Aorta (tissue), 5 donors: ENCODE measurements at places on chromosomes 1 and 21. TPM values are rescaled to one million over a fixed set of nuclear protein-coding genes. Genes with fewer than 3 reads are reported as not detected.

DNA sequence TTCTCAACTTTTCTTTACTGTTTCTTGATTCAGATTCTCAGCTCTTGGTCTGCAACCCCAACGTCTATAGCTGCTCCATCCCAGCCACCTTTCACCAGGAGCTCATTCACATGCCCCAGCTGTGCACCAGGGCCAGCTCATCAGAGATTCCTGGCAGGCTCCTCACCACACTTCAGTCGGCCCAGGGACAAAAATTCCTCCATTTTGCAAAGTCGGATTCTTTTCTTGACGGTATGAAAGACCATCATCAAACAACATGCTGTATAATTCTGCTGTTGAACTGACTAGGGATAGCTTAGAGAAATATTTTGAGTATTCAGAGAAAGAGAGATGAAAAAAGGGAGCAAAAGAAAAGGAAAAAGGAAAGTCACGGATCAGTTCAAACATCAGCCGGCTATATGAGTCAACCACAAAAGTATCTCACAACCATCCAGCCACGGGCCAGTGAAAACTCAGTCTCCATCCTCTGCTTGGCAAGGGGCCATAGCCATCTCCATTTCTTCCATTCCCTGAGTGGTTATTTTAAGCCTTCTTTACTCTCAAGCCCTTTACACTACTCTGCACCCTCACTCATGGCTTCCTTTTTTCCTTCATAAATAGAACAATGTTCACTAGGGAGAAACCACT lies 14.1 kb downstream of the DNASE2B start:
- no peaks in the 10 kb centered on the region for H3K36me3 ChIP-seq
- no peaks in the 10 kb centered on the region for H3K4me1 ChIP-seq
- no peak overlapping the region for H3K4me3 ChIP-seq
- no peak for DNase-seq
- H3K27ac ChIP-seq: no peak overlapping the region
- H3K27me3 ChIP-seq: no peaks in the 10 kb centered on the region

DNA sequence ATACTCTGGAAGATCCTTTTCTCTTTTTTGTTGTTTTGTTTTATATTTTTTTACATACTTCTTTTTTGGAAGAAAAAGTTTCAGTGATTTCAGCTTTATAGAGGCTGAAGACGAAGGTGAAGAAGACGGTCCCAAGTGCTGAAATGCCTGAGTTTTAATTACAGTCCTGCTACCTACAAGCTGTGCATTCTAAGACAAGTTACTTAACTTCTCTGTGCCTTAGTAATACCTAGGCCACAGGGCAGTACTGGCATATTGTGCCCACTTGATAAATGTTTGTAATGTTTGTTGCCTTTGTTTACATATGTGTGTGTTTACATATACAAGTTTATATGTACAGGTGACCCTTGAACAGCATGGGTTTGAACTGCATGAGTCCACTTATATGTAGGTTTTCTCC lies 56.3 kb upstream of the ANGPTL3 start:
- no peak overlapping the region for H3K27ac ChIP-seq
- H3K36me3 ChIP-seq: no peaks in the 10 kb centered on the region
- no peaks in the 10 kb centered on the region for H3K4me1 ChIP-seq
- H3K27me3 ChIP-seq: no peaks in the 10 kb centered on the region
- no peak for DNase-seq

DNA sequence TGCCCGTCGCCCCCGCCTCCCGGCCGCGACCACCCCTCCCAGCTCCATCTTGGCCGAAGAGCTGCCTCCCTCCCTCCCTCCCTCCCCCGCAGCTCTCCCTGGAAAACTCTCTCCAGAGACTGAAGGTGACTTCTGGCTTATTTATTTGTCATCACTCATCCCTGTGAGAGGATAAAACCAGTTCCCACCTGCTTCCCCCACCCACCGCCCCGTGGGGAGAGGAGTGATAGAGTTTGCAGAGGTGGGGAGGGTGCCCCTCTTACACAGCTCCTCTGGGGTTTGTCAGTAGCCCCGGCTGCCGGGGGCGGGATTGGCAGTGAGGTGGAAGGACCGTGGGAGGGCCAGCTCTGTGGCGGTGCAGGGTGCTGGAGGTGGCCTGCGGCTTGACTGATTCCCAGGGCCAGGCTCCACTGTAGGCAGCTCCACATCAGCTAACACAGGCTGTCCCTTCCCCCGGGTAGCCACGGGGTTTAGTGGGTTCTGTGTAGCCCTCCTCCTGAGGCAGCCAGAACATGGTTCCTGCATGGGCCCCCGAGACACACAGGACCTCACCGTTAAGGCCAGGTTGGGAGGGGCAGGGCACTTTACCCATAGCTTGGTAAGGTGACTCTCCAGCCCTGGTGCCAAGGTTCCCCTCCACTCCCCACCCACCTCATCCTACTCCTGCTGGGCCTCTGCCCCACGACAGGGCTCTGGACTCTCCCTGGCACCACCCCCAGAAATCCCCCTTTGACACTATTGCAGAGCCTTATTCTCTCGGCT lies 62.2 kb downstream of the ELK4 start:
- H3K36me3 ChIP-seq: no peaks in the 10 kb centered on the region
- DNase-seq: no peak
- H3K4me3 ChIP-seq: no peak overlapping the region
- H3K27me3 ChIP-seq: no peaks in the 10 kb centered on the region
- H3K4me1 ChIP-seq: no peaks in the 10 kb centered on the region

CD1E gene
- total RNA-seq: not detected

- no peaks in the 10 kb centered on the region for H3K36me3 ChIP-seq
- H3K4me3 ChIP-seq: no peak overlapping the region
- no peaks in the 10 kb centered on the region for H3K4me1 ChIP-seq
- no peaks in the 10 kb centered on the region for H3K27me3 ChIP-seq
Measured at GRCh38 chr1:9317591-9318417, 25.1 kb downstream of the SPSB1 start.

H3-3A gene
- total RNA-seq: 349 TPM

PLPPR4 gene
- 3.8 TPM for total RNA-seq

DNA sequence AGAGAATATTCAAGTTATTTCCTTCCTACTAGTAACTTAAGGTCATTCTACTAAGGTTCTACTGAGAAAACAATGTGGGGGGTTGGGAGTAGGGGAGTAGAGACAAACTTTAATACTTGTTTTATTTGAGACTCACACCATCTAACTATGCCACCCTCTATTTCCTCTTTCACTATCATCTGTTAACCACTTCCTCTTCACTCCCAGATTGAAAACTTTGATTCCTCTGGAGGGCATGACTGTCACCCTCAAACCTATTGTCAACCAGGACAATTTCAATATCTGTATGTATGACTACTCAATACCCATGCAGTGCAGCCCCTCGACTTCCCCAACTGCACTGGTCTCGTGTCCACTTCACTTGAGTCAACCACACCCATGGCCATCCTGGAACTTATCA lies 165.6 kb upstream of the POGK start:
- no peak overlapping the region for H3K4me3 ChIP-seq
- no peaks in the 10 kb centered on the region for H3K4me1 ChIP-seq
- H3K36me3 ChIP-seq: no peaks in the 10 kb centered on the region
- H3K27ac ChIP-seq: no peak overlapping the region
- peaks cover 2% of the 10 kb centered on the region for H3K27me3 ChIP-seq

DNA sequence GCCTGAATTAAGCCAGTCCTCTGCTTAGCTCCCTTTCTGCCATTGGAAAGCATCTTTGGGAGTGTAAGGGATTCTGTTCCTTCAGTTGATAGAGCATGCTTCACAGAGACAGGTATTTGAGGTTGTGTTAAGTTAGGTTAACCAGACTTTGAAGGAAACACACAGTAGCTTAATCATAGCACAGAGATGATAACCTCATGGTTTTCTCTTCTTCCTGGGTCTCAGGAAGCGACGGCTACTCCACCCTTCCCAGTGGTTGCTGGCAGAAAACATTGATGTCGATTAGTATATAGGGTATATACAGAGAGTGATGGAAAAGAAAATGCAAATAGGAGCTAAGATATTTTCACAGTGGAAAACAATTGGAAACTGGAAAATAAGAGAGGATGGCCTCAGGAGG lies 42.0 kb downstream of the S1PR1 start:
- H3K27me3 ChIP-seq: no peaks in the 10 kb centered on the region
- H3K27ac ChIP-seq: no peak overlapping the region
- H3K36me3 ChIP-seq: no peaks in the 10 kb centered on the region
- no peaks in the 10 kb centered on the region for H3K4me1 ChIP-seq

- H3K36me3 ChIP-seq: no peaks in the 10 kb centered on the region
- no peak for DNase-seq
- no peak overlapping the region for H3K27ac ChIP-seq
- no peaks in the 10 kb centered on the region for H3K4me1 ChIP-seq
- no peak overlapping the region for H3K4me3 ChIP-seq
Measured at GRCh38 chr1:238485912-238486209, 595.1 kb upstream of the ZP4 start.

- no peaks in the 10 kb centered on the region for H3K36me3 ChIP-seq
- peak overlapping the region; percentile 4 for H3K4me3 ChIP-seq
- no peaks in the 10 kb centered on the region for H3K4me1 ChIP-seq
- H3K27ac ChIP-seq: no peak overlapping the region
Measured at GRCh38 chr1:2132222-2133038, 62.1 kb downstream of the FAAP20 start.

DNA sequence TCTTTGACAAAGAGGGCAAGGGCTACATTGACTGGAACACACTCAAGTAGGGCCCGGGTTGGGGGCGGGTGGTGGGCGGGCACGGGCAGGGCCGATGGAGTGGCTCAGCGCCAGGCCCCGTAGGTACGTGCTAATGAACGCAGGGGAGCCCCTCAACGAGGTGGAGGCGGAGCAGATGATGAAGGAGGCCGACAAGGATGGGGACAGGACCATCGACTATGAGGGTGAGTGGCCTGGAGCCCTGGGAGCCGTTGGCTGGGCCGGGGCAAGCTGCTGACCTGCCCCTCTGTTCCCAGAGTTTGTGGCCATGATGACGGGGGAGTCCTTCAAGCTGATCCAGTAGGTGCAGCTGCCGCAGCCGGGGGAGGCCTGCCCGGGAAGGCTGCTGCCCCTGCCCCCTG lies 1.8 kb downstream of the CALML6 start:
- H3K27me3 ChIP-seq: no peaks in the 10 kb centered on the region
- no peaks in the 10 kb centered on the region for H3K36me3 ChIP-seq
- no peaks in the 10 kb centered on the region for H3K4me1 ChIP-seq
- no peak overlapping the region for H3K27ac ChIP-seq

- DNase-seq: peak; percentile 66
- H3K4me3 ChIP-seq: no peak overlapping the region
- H3K4me1 ChIP-seq: no peaks in the 10 kb centered on the region
- no peaks in the 10 kb centered on the region for H3K36me3 ChIP-seq
- no peak overlapping the region for H3K27ac ChIP-seq
- no peaks in the 10 kb centered on the region for H3K27me3 ChIP-seq
Measured at GRCh38 chr1:43270421-43271095, 775 bp downstream of the TMEM125 start.

DNA sequence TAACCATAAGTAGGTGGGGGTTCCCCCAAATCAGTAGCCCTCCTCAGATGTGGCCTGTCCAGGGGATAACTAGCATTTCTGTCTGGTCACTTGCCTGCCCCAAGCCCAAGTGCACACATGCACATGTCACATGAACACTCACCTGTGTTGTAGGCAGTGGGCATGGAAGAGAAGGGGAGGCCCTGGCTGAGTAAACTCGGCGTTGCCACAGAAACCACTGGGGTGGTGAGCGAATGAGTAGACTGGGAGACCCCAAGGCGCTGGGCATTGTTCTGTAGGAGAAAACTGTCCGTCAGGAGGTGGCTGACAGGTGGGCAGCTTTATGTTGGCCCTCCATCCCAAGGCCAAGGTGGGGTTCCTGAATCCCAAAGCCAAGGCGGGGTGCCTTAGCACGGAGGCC lies 25.6 kb downstream of the MEF2D start:
- H3K36me3 ChIP-seq: no peaks in the 10 kb centered on the region
- H3K27me3 ChIP-seq: no peaks in the 10 kb centered on the region
- H3K27ac ChIP-seq: peak overlapping the region; percentile 12
- no peak overlapping the region for H3K4me3 ChIP-seq
- H3K4me1 ChIP-seq: no peaks in the 10 kb centered on the region

DNA sequence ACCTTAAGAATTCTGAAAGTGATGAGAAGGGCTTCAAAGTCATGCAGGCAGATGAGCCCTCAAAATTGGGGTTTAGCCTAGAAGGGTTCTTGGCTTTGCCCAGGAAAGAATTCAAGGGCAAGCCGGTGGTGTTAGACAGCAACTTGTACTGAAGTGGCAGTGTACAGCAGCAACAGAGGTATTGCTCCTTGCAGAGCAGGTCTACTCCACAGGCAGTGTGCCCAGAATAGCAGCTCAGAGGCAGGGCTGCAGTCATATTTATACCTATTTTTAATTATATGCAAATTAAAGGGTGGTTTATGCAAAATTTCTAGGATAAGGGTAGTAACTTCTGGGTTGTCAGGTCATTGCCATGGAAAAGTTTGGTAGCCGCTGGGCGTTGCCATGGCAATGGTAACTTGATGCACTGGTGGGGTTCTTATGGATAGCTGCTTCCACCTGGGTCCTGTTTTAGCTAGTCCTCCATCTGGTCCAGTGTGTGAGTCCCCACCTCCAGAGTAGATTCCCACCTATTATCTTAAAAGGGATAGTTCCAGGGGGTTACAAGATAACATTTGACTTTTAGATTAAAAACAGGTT lies 57.9 kb upstream of the CR2 start:
- H3K27me3 ChIP-seq: no peaks in the 10 kb centered on the region
- DNase-seq: no peak
- H3K4me1 ChIP-seq: no peaks in the 10 kb centered on the region
- no peaks in the 10 kb centered on the region for H3K36me3 ChIP-seq
- H3K27ac ChIP-seq: no peak overlapping the region

SNX27 gene
- total RNA-seq: 34.7 TPM

DNA sequence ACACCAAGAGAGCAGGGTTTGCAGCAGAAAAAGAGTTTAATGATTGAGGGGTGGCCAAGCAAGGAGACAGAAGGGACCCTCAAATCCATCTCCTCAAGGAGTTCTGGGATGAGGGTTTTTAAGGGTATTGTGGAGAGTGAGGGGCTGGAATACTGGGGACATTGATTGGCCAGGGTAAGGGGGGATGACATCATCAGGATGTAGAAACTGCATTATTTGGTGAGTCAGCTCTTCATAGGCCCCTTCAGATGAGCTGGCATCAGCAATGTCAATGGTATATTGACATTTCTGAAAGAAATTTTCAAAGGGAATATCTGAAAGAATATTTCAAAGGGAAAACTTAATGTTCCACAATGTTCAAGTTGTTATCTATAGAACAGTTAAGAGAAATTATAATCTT lies 168.1 kb upstream of the SNX7 start:
- H3K27ac ChIP-seq: no peak overlapping the region
- no peaks in the 10 kb centered on the region for H3K36me3 ChIP-seq
- DNase-seq: no peak
- no peak overlapping the region for H3K4me3 ChIP-seq
- no peaks in the 10 kb centered on the region for H3K27me3 ChIP-seq

DNA sequence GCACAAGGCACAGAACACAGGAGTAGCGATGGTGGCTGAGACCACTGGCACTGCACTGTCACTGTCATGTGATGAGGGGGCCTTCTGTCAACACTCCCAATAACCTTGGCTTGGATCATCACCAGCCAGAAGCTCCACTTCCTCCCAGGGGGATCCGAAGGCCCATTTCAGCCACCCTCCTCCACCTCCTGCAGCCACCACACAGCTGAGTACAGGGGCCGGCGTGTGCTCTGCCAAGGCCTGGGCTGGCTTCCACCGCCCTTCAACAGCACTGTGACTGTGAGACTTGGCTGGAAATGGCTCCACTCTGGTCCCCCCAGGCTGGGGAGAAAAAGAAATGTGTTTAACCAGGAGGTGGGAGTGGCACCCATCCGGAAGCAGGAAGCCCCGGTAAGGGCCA lies 9.9 kb upstream of the NADK start:
- no peak overlapping the region for H3K27ac ChIP-seq
- H3K36me3 ChIP-seq: peaks cover 7% of the 10 kb centered on the region
- no peak overlapping the region for H3K4me3 ChIP-seq
- no peak for DNase-seq
- H3K27me3 ChIP-seq: no peaks in the 10 kb centered on the region
- H3K4me1 ChIP-seq: no peaks in the 10 kb centered on the region

IGSF9 gene
- total RNA-seq: not detected
